Cardiac septum (tissue), 1 donor: ENCODE measurements at places on chromosomes 3 and 15.

DNA sequence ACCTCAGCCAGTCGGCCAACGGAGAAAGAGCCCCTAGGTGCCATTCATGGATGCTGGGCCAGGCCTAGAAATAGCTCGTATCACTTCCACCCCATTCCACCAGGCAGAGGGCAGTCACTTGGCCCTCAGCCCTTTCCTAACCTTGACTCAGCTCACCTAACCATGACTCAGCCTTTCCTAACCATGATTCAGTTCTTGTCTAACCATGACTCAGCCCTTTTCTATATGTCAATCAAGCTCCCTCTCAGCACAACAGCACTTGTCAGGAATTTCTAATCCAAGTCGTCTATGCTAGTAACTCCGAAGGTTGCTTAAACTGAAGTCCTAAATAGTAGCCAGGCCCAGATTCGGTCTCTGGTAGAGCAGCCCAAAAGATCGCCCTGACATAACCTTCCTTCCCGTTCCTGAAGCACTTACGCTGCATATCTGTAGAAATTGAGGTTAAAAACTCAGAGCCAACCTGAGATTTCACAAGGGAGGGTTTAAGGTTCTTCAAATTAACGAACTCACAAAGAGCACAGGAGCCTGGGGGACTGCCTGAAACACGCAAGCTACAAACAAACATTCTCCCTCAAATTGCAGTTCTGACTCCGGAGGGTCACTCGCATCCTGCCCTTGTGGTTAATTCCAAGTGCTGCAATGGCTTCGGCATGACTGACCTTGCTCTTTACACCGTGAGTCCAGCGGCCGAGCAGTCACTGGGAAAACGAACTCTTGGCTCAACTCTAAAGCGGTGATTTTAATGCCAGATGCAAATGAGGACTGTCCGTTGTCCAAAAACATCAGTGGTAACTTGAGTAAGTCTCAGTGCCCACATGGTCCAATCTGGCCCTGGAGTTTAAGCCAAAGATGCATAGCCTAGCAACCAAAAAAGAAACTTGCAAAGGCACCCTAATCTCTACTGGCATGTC, 99.9 kb downstream of the ADAMTS17 start:
- no peak for DNase-seq

DNA sequence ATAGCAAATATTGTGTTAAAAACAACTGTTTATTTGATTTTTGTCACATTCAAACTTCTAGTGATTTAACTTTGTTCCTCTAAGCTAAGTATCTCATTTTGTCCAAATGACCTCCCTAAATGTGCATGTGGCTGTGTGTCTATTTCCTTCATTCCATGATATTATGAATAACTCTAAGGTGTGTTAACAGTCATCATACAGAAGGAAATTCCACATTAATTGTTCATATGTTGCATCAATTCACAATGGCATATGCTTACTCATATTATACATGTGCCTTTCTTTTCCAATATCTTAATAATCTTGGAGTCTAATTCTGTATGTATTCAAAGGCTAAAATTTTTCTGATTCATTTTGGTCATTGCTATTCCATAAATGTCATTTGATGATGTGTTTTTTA, 186.4 kb downstream of the WDR72 start:
- DNase-seq = no peak

DNA sequence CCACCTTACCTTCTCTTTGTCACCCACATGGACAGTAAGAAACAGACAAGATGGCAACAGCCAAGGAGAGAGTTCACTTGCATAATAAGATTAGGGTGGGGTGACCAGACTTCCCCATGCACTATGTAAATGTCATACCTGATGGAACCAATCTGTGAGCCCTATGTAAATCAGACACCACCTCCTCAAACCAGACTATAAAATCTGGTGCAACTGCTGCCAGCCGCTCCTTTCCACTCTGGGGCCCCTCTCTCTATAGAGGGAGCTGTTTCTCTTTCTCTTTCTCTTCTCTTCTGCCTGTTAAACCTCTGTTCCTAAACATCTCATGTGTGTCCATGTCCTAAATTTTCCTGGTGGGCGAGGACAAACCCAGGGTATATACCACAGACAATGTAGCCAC, 405.5 kb upstream of the CNTN4 start:
- no peak for DNase-seq

DNA sequence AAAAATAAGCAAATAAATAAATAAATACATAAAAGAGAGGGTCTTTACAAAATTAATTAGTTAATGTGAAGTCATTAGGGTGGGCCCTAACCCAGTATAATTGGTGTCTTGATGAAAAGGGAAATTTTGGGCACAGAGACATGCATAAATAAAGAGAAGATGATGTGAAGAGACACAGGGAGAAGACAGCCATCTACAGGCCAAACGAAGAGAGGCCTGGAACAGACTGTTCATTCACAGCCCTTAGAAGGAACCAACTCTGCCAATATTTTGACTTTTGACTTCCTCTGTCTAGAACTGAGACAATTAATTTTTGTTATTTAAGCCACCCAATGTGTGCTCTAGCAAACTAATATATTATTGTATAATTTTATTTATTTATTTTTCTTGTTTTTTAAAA, 29.6 kb upstream of the SELENOK start:
- no peak for DNase-seq

- DNase-seq = no peak
Measured at GRCh38 chr15:85488997-85489396, 108.6 kb downstream of the AKAP13 start.

GRCh38 chr3:94171954-94172353, 109.1 kb downstream of the NSUN3 start:
- DNase-seq = no peak

DNA sequence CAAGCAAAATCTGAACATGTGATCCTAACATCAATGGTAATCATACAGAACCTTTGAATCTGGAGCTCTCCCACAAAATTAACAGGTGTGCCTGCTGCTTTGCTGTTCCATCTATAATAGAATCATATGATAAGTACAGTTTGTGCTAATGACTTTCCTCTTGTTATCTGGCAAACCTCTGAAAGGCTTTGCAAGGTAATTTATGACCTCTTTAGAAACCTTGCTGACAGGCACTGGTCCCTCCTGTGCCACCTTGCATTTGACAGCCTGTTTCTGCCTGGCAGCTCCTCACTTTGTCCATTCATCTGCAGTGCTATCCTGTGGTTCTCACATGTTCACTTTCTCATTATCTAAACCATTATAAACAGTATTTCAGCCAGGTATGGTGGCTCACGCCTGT, 10.2 kb upstream of the HTR3C start:
- no peak for DNase-seq
